ENCODE measurements at places on chromosomes 6 and 20.

DNA sequence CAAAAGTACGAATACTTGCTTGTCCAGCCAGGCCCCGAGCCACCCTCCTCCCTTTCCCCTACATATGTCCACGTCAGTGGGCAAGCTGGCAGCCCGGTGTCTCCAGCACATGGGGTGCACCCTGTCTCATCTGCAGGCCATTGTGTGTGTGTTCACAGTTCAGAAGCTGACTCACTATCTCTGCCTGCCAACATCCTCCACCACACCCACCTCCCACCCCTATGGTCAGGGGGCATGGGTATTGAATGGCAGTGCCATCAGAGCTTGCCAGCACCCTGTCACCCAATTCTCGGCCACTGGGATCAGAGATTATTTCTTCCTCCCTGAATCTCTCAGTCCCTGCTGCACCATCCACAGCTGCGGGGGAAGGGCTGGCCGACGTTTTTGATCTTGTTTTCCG, 195.7 kb downstream of the FARS2 start:
- no peak for DNase-seq

DNA sequence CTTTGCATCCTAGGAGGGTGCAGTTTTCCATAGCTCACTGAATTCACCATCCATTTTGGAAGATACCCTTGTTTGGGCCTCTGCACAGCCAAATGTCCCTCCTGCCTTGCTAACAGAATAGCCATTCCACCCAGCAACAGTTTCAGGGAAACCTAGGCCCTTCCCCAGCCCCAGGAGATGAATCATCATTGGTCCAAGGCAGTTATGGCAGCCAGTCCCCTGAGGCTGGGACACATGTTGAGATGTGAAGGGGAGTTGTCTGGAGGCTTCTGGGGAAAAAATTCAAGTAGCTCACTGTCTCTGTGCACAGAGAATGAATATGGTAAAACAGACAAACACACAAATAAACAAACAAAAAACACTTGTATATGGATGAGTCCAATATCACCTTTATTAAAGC, 17.4 kb upstream of the SIRPB2 start:
- DNase-seq, result no peak

DNA sequence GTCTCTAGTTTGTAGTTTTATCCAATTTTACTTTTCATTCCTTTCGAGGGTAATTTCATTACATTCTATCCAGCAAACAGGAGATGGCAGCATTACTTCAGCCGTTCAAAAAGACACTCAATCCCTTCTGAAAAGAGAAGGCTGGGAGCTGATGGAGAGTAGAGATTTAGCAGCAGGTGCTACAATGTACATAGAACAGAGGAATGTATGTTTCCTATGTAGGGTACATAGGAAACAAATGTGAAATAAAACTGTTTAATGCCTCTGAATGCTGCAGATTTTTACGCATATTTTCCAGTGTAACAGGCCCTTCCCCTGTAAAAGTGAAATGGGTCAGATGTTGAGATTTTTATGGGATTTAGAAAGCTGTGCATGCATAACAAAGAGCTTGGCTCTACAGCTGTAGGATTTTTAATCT, 16.0 kb downstream of the RPS12 start:
- no peak for DNase-seq

GRCh38 chr6:123458218-123458617, 178.5 kb downstream of the TRDN start:
- no peak for DNase-seq

DNA sequence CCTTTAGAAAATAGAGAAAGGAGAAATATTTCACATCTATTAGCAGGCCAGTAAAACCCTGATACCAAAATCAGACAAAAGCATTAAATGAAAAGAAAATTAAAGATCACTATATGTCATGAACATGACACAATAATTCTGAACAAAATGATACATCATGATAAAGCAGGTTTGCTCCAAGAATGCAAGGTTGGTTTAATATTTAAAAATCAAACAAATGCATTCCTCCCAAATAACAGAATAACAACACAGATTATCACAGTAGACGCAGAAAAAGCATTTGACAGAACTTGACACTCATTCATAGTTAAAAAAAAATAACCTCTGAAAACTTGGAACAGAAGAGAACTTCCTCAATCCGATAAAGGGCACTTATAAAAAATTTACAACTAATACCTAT, 22.9 kb upstream of the ARMC2 start:
- no peak for DNase-seq

DNA sequence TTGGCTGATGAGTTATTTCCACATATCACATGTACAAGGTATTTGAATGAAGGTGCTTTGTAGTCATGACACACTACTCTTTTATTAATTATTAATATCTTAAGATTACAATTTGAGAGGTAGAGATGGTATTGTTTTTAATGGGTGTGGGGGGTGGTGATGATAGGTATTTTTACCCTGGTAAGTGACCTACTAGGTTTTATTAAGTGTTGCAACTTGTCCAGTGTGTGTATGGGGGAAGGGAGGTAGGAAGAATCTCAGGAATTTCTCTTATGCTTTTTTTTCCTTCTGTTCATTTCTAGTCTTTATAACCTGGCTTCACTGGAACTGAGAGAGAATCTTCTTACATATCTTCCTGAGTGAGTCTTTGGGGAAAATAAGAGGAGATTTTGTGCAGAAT, 101.4 kb downstream of the LRRC1 start:
- no peak for DNase-seq

DNA sequence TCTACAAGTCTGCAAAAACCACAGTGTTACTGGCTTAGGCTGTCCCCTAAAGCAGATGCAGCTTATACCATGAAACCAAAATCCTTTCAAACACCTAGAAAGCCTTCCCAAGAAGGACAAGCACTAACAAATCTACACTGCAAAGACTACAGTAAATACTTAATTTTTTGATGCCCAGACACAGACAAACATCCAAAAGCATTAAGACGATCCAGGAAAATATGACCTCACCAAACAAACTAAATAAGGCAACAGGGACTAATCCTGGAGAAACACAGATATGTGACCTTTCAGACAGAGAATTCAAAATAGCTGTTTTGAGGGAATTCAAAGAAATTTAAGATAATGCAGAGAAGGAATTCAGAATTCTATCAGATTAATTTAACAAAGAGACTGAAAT, 423.5 kb downstream of the COL12A1 start:
- no peak for DNase-seq

- no peak for DNase-seq
Measured at GRCh38 chr6:81340946-81341345, 411.5 kb downstream of the TENT5A start.

DNA sequence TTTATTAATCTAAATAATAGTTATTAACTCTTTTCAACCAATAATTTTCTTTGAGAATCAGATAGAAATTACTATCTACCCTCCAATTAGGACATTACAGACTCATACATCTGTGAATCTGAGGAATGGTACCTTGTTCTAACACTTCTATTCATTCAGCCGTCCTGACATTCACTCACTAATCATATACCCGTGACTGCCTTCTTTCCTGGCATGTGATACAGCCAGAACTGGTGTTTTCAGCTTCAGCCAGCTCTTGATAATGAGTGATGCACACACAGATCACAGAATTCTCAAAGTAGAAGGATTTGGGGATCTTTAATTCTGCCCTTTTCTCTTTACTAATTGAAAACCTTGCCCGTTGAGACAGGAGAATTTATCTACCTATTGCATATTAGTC, 499.9 kb downstream of the UTRN start:
- DNase-seq, result no peak

DNA sequence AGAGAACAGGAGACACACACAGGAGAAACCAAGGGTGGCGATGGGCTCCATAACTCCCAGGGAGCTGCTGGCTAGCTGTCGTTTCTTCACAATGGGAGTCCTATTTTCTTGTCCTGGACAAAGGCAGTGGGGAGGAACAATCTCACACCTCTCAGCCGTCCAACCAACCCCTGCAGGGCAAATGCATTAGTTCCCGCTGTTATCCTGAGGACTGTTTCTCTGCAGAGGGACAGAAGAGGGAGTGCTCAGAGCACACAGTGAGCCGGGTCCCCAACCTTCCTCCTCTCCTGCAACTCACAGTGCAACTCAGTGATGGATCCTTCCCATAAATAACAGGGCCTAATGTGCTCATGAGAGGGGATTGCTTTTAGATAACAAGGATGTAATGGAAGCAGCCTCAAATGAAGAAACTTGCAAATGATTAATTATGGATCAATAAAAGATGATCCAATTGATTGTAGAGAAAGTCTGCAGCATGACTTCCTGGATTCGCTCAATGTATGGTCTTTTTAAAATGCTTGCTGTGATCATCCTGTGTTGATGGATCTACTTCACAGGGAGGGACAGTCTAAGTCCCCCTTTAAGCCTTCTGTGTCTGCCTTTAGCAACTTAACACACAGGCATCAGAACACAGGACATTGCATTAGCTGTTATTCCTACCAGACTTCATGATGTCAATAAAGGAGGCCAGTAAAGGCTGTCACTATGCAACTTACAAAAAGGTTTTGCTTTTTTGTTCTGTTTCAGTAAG, 453.4 kb upstream of the AGPAT4 start:
- no peak for DNase-seq

GRCh38 chr6:166570929-166571713, 15.4 kb downstream of the RAMACL start:
- DNase-seq, result no peak

DNA sequence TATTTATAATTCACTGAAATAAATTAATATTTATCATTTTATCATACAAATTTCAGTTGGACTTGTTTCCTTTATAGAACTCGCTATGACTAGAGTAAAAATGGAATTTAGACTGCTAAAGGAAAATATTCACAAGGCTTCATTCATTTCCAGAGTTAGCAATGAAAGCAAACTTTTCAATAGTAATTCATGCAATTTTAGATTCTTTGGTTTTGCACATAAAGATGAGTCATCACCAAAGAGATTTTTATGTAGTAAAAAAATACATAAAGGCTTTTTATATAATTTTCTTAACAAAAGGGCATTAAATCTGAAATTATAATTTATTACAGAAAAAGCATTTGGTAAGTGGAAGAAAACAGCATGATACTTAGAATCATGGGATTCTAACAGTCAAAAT, 37.2 kb upstream of the STXBP5 start:
- DNase-seq, result no peak

GRCh38 chr6:161091972-161092701, 100.6 kb downstream of the MAP3K4 start:
- no peak for DNase-seq

GRCh38 chr6:53178837-53179432, 30.3 kb upstream of the GCM1 start:
- no peak for DNase-seq

DNA sequence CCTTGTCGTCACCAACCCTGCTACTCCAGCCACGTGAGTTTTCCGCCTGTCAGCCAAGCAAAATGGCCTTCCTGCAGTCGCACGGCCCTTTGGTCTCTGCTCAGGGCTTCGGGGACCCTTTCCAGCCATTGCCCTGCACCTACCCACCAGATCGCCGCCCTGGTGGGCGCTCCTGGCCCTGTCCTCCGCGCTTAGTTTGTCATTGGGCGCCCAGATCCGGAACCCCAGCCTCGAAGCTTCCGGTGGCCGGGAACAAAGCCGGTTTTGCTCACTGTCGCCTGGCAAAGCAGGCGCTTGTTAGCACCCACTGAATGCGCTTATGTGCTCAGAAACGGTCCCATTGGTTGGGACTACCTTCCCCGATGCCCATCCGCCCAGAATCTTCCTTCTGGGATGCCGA, 536 bp downstream of the ZFP57 start:
- no peak for DNase-seq

DNA sequence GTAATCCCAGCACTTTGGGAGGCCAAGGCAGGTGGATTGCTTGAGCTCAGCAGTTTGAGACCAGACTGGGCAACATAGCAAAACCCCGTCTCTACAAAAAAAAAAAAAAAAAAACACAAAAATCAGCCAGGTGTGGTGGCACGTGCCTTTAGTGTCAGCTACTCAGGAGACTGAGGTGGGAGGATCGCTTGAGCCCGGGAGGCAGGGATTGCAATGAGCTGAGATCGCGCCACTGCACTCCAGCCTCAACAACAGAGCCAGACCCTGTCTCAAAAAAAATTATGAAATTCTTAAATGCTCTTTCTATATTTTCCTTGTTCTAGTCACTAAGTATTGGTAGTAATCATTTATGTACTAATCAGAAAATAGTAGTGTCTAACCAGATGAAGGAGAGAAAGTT, 30.6 kb downstream of the SYTL3 start:
- no peak for DNase-seq

DNA sequence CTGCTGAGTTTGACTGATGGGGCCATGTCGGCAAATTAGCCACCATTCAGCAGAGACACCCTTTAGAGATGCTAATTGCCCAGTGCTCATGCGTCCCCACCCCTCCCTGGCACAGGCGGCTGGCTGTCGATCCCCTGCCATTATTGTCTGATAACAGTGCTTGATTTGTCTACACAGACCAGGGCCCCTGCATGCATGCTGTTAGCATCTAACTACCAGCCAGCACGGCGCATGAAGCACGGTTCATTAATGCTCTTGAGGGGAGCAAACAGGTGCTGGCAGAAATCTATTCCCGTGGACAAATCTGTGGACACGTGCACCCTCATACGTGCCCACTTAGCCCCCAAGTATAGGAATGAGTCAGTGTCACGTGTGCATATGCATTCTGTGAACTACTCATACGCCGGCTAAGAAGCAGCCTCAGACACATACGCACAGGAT, 32.2 kb downstream of the KCNB1 start:
- DNase-seq, result no peak

DNA sequence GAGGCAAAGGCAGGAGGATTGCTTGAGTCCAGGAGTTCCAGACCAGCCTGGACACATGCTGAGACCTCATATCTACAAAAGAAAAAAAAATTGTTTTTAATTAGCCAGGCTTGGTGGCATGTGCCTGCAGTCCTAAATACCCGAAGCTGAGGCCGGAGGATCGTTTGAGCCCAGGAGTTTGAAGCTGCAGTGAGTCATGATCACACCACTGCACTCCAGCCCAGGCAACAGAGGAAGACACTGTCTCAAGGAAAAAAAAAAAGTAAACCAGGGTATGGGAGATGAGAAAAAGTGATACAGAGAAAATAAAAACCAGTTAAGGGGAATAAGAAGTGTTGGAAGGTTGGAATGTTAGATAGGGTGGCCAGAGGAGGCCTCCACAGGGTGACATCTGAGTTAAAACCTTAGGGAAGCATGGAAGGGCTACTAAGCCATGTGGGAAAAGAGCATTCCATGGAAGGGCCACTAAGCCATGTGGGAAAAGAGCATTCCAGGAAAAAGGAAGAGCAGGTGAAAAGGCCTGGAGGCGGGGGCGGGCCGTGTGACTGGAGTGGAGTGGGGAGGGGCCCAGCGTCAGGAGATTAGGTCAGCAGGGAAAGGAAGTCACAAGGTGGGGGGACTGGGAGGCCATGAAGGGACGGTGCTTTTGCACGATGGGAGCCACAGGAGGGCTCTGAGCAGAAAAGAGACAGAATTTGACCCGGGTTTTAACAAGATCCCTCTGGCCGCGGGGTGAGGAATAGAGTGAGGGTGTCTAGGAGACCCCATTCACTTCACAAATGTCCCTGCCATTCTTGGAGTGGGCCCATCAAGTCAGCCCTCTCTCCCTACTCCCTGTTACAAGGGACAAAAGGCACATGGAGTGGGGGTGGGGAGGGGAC, 18.3 kb downstream of the CPNE5 start:
- no peak for DNase-seq

- DNase-seq, result no peak
Measured at GRCh38 chr6:148528292-148528691, 185.7 kb downstream of the SASH1 start.

Measured in ovary (tissue), 10 donors.